ENCODE measurements at places on chromosomes 7 and 10.

DNA sequence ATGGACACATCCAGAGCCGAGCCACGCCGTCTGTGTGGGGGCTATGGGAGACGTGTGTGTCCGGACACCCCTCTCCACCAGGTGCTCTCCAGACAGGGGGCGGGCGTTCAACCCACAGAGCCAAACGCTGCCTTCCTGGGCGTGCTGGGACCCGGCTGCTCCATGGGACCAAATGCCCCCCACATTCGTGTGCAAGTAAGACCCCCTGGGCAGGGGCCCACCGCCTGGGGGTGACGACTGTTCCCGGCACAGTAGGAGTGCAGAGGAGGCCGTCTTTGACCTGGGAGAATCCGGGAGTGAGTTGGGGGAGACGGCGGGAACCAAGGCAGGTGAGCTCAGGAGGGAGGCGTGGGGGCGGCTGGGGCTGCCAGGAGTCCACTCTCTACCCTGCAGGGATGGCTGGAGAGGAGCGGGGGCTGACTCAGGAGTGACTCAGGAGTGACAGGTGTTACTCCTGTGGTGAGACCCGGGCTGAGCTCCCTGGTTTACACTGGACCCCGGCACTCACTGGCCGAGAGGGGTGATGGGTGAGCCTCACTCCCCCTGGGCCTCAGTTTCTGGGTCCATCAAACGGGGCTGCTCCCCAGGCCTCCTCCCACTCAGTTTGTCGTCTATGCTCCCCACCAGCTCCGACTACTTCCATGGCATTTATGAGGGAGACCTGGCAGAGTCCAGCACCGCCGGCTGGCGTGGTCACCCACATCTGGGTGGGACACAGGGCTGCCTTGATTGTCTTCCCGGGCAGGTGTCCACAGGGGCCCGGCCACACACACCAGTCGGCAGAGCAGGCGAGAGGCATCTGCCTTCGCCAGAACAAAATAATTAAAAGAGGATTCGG is 95.0 kb downstream of the MICALL2 start:
- peak; percentile 18 for DNase-seq

DNA sequence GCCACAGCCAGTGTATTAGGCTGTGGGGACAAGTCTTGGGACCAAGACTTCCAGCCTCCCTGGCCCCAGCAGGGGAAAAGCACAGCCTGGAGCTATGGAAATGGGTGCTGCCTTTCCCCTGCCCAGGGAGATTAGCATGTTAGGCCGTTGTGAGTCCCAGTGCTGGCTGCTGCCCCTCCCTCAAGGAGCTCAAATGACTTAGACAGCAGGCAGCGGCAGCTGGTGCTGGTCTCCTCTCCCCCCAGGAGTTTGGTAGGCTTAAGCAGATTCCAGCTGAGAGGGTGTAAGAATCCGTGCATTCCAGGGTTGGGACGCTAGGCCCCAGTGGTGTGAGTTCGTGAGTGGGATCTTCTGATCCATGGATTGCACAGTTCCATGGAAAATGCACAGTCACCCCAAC is 301.5 kb upstream of the PHF14 start:
- no peak for DNase-seq

GRCh38 chr7:123292227-123292626 is 92.5 kb upstream of the SLC13A1 start:
- no peak for DNase-seq

GRCh38 chr7:145902123-145902522 is 214.5 kb upstream of the CNTNAP2 start:
- DNase-seq: no peak

GRCh38 chr10:7181420-7181819 is 229.4 kb downstream of the SFMBT2 start:
- no peak for DNase-seq

GRCh38 chr7:30463405-30464145 is 15.0 kb downstream of the NOD1 start:
- no peak for DNase-seq

DNA sequence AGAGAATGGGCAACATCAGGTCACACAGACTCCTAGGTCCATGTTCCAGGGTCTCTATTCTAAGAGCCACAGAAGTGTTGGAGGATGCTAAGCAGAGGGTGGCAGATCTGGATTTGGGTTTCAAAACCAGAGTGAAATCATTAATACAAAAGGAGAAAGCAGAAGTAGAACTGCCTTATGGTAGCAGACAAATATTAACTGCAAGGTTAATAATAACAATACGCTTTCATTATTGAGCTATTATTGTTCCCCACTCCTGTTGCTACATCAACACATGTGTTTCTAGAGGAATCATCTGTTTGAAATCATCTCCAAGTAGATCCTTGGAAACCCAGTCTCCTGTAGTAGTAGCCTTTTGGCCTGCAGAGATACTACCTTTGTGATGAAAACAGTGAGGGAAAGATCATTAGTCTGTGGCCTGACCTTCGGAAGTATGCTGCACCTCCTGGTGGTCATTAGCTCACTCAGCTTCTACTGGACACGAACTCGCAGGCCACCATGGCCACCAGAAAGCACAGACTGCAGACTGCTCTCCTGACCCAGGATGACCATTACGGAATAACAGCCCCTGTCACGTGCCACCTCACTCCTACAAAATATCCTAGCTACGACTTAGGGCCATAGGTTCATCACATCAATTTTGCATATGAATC is 84.6 kb downstream of the XPNPEP1 start:
- DNase-seq: peak; percentile 23

GRCh38 chr10:58179238-58179637 is 88.5 kb downstream of the IPMK start:
- DNase-seq: peak; percentile 26

DNA sequence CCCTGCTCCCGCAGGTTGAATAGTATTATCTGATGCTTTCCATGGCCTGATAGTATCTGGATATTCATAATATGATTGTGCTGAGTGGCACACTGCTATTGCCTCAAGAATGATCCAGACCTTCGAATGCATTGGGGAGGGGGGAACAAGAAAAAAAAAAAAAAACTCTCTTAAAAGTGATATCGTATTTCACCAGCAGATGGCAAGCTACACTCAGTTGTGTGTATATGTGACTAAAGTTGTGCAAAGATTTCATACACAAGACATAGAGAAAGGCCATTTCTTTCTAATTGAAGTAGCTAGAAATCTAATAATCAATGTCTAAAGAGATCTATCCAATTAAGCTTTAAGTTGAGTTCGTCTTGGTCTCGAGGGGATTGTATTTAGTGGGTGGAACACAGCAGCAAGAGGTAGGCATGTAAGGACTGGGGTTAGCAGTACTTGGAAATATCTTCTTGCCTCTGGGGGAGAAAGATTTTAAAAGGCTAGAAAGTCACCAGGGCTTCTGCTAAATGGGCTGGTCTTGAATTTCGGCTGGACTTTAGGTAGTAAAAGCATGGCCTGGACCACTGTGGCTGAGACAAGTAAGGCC is 15.3 kb downstream of the SFRP4 start:
- peak; percentile 22 for DNase-seq

DNA sequence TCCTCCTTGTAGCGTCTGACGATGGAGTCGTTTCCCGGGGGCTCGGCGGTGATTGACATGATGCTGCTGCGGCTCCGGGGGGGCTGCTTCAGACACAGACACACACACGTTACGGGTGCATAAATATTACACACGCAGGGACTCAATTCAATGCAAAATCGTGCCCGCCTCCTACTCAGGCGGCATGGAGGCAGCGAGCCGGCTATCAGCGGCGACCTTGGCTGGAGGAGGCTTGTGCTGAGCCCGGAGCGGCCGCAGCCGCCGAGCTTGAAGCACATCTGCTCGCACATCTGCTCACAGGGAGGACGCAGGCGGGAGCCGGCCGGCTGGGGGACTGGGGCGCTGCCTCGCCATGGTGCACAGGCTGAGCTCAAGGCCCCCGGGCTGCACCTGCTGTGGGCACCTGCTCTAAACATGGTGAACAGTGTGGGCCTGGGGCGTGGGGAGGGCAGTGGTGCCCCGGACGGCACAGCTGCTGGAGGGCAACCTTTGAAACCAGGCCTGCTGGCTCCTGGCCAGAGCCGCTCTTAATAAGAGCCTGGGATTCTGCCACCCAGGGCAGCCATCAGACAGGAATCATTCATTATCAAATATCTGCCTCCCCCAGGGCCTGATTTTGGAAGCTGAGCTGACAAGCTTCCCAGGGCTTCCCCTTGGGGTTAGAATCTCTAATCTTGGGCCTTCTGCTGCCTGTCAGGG is 84.7 kb upstream of the GNA12 start:
- no peak for DNase-seq

DNA sequence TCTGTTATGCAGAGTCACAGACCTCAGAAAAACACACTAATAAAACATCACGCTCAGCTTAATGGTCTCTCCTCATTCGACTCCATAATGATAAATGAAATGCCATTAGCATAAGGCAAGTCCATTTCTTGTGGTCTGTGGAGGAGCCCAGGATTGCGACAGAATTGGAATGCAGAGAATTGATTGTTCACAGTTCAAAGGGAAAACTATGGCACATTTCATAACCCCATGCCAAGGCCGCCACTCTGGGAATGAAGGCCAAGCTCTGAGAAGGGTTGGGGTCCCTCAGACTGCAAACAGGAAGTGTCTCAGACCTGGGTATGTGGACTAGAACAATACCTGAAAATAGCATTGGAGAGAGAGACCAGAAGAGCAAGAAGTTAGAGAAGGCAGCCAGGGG is 398.9 kb downstream of the ADRA2A start:
- DNase-seq: no peak

DNA sequence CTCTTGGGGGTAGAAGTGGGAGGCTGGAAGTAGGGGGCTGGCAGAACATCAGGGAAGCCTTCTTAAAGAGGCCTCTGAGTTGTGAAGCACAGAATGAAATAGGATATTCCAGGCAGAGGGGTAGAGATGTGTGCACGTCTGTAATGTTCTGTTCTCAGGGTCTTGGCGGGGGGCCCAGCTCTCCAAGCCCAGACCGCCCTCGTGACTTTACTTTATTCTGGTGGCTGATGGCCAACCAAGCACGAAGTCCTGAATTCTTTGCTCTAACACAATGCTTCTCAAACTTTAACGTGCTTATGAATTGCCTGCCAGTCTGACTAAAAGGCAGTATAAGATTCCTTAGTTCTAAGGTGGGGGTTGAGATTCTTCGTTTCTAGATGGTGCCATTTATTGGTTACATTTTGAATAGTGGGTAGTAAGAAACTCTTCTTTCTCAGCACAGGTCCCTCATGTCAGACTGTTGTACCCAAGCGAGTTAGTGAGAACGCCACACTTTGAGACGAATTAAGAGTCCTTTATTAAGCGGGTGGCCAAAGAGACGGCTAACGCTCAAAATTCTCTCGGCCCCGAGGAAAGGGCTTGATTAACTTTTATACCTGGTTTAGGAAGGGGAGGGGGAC is 8.2 kb downstream of the PRXL2A start:
- no peak for DNase-seq

DNA sequence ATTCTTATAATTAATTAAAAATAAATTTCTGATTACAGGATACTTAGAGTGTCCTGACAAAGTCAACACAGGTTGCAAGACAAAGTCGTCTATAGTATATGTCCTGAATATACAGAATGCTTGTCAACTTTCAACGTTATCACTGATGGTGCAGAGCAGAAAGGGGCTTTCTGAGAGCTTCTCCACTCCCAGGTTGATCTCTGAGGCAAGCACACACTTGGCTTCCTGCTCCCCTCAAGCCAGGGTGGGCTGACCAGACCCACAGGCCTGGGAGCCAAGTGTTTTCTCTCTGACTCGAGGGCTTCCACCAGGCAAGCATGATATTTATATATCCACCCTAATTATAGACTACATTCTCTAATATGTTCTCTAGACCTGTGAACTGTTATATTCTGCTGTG is 448.9 kb downstream of the SH2D4B start:
- no peak for DNase-seq

- no peak for DNase-seq
Measured at GRCh38 chr10:131848296-131848695, 52.5 kb upstream of the PPP2R2D start.

DNA sequence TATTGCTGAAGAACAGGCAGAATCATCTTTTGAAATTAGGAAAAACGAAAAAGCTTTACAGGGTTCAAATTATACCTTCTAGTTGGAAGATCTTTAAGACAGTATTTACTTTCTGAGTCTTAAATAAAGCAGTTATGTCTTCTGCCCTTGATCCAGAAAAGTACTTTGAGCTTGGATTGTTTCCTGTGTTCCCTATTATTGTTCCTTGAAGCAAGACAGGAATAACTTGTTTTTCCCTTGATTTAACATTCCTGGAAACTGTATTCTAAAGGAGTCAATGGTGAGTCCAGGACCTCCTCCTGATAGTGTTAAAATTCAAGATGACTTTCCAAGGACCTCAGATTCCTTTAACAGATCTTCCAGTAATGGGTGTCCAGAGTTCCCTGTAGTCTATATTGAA is 74.3 kb upstream of the GATA3 start:
- DNase-seq: no peak

Data from ELR (cell line).